Cardiac septum (tissue), 1 donor: ENCODE measurements at places on chromosomes 12 and 14. TPM values are rescaled to one million over a fixed set of nuclear protein-coding genes. Genes with fewer than 3 reads are reported as not detected.

- DNase-seq, result no peak
Measured at GRCh38 chr12:79673354-79673753, 17.4 kb downstream of the PAWR start.

- no peak for DNase-seq
Measured at GRCh38 chr14:52103416-52103815, 34.6 kb upstream of the NID2 start.

DNA sequence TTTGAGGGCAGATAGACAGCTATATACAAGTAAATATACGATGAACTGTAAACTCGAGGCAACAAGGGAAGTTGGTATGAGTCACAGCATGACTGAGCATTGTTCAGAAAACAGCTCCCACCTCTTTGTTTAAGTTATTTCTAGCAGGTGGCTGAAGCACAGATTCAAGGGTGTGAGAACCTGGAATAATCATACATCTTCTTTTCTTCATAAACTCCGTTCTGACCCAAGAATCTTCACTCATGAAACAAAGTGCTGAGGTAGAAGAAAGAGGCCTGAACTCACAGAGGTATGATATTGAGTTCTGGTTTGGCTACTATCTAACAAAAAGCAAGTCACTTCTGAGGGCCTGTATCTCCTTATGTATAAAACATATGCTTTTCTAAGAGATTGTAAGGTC, 364.1 kb upstream of the KITLG start:
- DNase-seq, result no peak

GRCh38 chr12:53789570-53789969, 37.8 kb upstream of the CISTR start:
- DNase-seq, result no peak

GRCh38 chr14:64502887-64503433, 678 bp downstream of the ZBTB25 start:
- no peak for DNase-seq

GRCh38 chr12:120735181-120735580, 9.6 kb downstream of the ACADS start:
- DNase-seq, result peak; percentile 19

GRCh38 chr14:35339761-35340406, 47.7 kb downstream of the PSMA6 start:
- no peak for DNase-seq

GRCh38 chr12:25052196-25052913, 103.5 kb upstream of the BCAT1 start:
- DNase-seq, result no peak

GRCh38 chr14:21735639-21736307, 62.2 kb upstream of the OR4E1 start:
- no peak for DNase-seq

GRCh38 chr12:124222368-124223245, 72.3 kb upstream of the RFLNA start:
- DNase-seq, result no peak

DNA sequence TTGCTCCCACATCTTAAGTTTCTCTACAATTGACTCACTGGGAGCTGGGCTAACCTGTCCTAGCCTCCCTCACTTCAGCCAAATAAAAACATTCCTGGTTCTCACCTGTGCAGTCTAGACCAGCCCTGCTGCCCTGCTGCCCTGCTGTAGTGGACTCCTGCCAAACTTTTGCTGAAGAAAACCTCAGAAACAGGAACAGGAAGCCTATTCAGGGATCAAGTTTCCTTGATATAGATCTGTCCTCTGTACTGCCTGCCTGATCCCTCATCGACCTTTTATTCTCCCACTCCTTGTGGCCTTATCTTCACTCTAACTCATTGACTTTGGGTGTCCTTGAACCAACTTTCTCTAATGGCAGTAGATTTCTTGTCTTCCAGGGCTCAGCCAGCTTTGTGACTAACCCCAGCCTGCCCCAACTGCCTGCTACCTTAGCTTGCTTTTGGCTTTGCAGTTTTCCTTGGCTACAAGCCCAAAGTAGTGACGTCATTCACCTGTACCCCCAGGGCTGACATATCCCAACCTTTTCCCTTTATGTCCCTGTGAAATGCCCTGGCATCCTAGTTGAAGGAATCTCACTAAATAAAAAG, 234.8 kb downstream of the DUSP6 start:
- DNase-seq, result no peak

Gene KCNA5
- total RNA-seq, result 3.2 TPM
